NCI-H1694 (cell line): ENCODE measurements at places on chromosomes 3 and 15.

GRCh38 chr15:33374226-33374914 is 63.6 kb downstream of the RYR3 start:
- DNase-seq = no peak

GRCh38 chr15:51184627-51185026 is 89.9 kb upstream of the TNFAIP8L3 start:
- no peak for DNase-seq

- DNase-seq = no peak
Measured at GRCh38 chr3:156535162-156535627, 19.7 kb downstream of the SSR3 start.

DNA sequence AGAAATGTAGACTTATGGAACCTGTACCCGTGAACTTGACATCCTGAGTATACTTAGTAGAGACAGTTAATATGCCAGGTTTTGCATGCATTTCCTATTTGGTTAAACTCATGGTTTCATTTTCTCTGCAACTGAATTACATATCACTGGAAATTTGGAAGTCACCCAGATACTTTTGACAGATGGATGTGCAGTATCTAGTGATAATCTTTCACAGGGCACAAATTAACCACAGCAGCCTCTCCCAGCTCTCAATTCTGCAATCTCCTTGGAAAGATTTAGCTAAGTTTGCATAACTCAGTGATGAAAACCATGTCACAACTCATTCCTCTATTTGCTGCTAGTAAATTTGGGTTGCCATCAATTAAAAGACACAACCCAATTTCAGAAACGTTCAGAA is 162.3 kb upstream of the TPM1 start:
- DNase-seq = peak; percentile 7

GRCh38 chr15:87689716-87690115 is 566.8 kb downstream of the NTRK3 start:
- DNase-seq = no peak

DNA sequence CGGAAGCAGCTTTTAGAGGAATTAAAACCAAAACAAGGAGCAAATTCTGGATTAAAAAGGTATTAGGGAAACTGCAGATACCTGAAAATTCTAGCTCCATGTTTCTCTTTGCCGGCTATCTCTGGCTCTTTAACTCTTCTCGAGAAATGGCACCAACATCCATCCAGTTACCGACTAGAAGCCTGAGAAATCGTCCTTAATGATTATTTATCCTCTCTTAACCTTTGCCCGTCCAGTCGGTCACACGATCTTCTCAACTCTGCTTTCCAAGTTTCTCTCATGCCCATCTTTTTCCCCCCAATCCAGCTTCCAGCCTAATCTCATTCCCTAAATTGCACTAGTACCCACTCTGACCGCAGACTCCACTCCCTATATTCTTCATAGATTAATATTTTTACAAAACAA is 596 bp upstream of the SGO1 start:
- DNase-seq = no peak

GRCh38 chr3:12868039-12869034 is 27.0 kb upstream of the RPL32 start:
- DNase-seq = no peak

GRCh38 chr3:65334045-65334665 is 646.4 kb upstream of the ADAMTS9 start:
- DNase-seq = no peak
